Mesendoderm (in vitro differentiated cells): ENCODE measurements at places on chromosomes 5 and 9.
A peak's percentile ranks its signal among the peaks of the same experiment; 100 is the strongest.

GRCh38 chr9:20504930-20505329 is 117.4 kb downstream of the MLLT3 start:
- H3K27me3 ChIP-seq, result no peaks in the 10 kb centered on the region
- H3K4me3 ChIP-seq, result no peak overlapping the region
- H3K27ac ChIP-seq, result no peak overlapping the region
- H3K4me1 ChIP-seq, result no peaks in the 10 kb centered on the region
- DNase-seq, result no peak

DNA sequence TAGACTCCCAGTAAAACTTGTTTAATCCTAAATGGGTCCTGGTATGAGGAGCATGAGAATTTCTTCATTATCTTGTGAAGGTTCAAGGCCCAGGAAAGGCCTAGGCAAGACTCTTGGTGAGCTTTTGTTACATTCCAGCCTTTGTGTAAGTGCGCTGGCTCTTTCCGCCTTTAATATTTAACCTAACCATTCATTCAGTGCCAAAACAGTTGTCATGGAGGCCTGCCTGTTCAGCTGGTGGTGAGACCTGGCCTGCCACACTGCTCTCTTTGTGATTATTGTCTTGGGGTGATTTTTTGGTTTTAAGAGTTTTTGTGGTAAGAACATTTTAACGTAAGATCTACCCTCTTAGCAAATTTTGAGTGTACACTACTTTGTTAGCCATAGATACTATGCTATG is 127.5 kb upstream of the WWC1 start:
- H3K4me3 ChIP-seq, result no peak overlapping the region
- peaks cover 2% of the 10 kb centered on the region for H3K4me1 ChIP-seq
- H3K27me3 ChIP-seq, result no peaks in the 10 kb centered on the region
- H3K27ac ChIP-seq, result no peak overlapping the region

GRCh38 chr5:99004960-99005359 is 76.2 kb upstream of the CHD1 start:
- no peaks in the 10 kb centered on the region for H3K4me1 ChIP-seq
- no peak overlapping the region for H3K27ac ChIP-seq
- DNase-seq, result no peak
- H3K27me3 ChIP-seq, result no peaks in the 10 kb centered on the region
- H3K4me3 ChIP-seq, result no peak overlapping the region

GRCh38 chr9:112174222-112174964 is 704 bp downstream of the SUSD1 start:
- peaks cover 2% of the 10 kb centered on the region for H3K4me1 ChIP-seq
- no peaks in the 10 kb centered on the region for H3K36me3 ChIP-seq
- H3K27me3 ChIP-seq, result no peaks in the 10 kb centered on the region
- peak overlapping the region; percentile 45 for H3K27ac ChIP-seq

GRCh38 chr5:61051267-61051666 is 106.3 kb downstream of the NDUFAF2 start:
- peak; percentile 47 for DNase-seq
- H3K4me1 ChIP-seq, result no peaks in the 10 kb centered on the region
- H3K27ac ChIP-seq, result no peak overlapping the region
- no peaks in the 10 kb centered on the region for H3K36me3 ChIP-seq
- H3K27me3 ChIP-seq, result no peaks in the 10 kb centered on the region

DNA sequence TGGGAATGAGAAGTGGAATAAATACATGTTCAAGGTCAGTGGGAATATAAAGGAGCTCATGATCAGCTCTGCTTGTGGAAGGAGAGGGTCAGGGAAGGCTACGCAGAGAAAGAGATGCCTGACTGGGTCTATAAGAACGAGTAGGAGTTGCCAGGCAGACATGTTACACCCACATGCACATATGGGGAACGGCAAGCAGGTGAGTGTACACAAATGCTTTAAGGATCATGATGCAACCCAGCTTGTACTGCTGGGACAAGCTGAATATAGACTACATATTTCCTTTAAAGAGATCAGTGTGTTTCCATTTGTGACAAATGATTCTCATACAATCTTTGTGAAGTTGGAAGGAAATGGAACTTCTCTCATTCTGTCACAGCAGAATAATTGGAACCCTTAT is 141.7 kb downstream of the SPOCK1 start:
- no peak overlapping the region for H3K4me3 ChIP-seq
- no peak overlapping the region for H3K27ac ChIP-seq
- no peaks in the 10 kb centered on the region for H3K27me3 ChIP-seq
- no peaks in the 10 kb centered on the region for H3K4me1 ChIP-seq
- DNase-seq, result no peak

DNA sequence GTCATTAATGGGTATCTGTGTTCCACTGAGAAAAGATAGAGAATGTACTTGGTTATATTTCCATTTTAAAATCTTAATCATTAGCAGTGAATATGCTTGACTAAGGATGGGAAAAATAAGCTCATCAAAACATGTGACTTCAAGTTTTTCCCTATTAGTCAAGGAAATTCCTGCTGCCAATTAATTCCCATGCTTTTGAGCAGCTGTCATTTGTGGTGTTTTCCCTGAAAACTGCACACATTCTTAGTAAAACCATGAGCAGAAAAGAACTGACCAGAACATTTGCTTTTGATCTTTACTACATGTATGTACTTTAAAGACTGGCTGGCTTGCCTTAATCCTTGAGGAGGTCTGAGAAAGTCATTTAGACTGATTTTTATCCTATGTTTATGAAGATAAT is 75.2 kb downstream of the AOPEP start:
- H3K4me3 ChIP-seq, result no peak overlapping the region
- no peaks in the 10 kb centered on the region for H3K36me3 ChIP-seq
- no peak for DNase-seq
- no peaks in the 10 kb centered on the region for H3K4me1 ChIP-seq
- no peaks in the 10 kb centered on the region for H3K27me3 ChIP-seq
- H3K27ac ChIP-seq, result no peak overlapping the region

- H3K27ac ChIP-seq, result no peak overlapping the region
- no peaks in the 10 kb centered on the region for H3K36me3 ChIP-seq
- DNase-seq, result no peak
- no peaks in the 10 kb centered on the region for H3K4me1 ChIP-seq
- H3K27me3 ChIP-seq, result no peaks in the 10 kb centered on the region
Measured at GRCh38 chr9:16331031-16331430, 539.4 kb downstream of the BNC2 start.

DNA sequence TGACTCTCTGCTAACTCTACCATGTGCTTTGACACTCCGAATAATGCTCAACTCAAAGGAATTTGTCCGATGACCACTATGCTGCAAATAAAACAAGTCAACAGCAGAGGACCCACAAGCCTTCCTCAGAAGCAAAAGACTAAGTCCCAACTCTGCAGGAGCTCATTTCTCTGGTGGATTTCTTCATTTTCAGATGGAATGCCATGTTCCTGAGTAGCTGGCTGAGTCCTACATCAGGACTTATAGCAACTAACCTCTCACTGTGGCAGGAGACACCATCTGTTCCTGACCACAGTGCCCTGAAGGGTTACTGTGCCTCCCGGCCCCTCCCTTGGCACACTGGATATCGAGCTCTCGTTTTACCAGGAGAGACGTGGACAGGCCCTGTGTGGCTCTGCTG is 20.8 kb downstream of the LHFPL2 start:
- peaks cover 32% of the 10 kb centered on the region for H3K4me1 ChIP-seq
- H3K36me3 ChIP-seq, result no peaks in the 10 kb centered on the region
- no peak overlapping the region for H3K27ac ChIP-seq
- H3K4me3 ChIP-seq, result no peak overlapping the region

DNA sequence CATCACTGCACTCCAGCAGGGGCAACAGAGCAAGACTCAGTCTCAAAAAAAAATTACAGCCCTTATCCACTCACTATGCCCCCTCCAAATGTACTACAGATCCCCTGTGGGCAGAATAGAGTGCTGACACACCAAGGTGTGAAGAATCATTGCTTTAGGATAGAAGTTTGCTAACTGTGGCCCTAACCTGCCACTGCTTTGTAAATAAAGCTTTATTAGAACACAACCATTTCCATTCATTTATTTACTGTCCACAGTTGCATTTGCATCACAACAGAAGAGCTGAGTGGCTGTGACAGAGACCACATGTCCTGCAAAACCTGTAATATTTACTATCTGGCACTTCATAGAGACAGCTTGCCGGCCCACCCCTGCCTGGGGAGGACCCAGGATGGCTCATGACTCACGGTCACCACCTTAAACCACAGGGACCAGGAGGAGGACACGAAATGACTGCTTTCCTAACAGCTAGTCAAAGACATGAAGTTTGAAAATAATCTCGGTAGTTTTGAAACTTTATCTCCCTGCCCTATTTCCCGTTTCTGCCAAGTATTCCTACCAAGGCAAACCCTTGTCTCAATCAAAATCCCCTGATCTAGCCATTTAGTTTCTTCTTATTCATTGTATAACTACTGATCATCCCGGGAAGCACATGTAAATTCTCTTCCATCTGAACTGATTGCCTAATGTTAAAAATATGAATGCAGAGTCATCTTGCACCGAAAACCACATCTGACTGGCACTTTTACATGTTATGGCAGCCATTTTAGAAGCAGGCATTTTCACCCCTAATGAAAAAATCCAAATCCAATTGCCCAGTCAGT is 206.1 kb downstream of the SLIT3 start:
- no peaks in the 10 kb centered on the region for H3K36me3 ChIP-seq
- no peak overlapping the region for H3K4me3 ChIP-seq
- no peaks in the 10 kb centered on the region for H3K27me3 ChIP-seq
- DNase-seq, result no peak
- no peak overlapping the region for H3K27ac ChIP-seq
- H3K4me1 ChIP-seq, result no peaks in the 10 kb centered on the region

- H3K36me3 ChIP-seq, result no peaks in the 10 kb centered on the region
- H3K4me1 ChIP-seq, result peaks cover 2% of the 10 kb centered on the region
- peak; percentile 78 for DNase-seq
- no peak within 1 kb of the TSS for H3K27ac ChIP-seq
Measured at GRCh38 chr5:146878476-146879172, at the start of gene PPP2R2B. TSS of gene PPP2R2B (minus strand) at chr5:146878757.

- H3K27ac ChIP-seq, result no peak overlapping the region
- peaks cover 9% of the 10 kb centered on the region for H3K27me3 ChIP-seq
- peak overlapping the region; percentile 29 for H3K4me3 ChIP-seq
- DNase-seq, result peak; percentile 41
Measured at GRCh38 chr5:132776131-132776937, 705 bp downstream of the SEPTIN8 start.

GRCh38 chr5:160470437-160471361 is 49.0 kb downstream of the PTTG1 start:
- H3K4me3 ChIP-seq, result no peak overlapping the region
- no peaks in the 10 kb centered on the region for H3K27me3 ChIP-seq
- DNase-seq, result no peak
- no peaks in the 10 kb centered on the region for H3K4me1 ChIP-seq
- no peaks in the 10 kb centered on the region for H3K36me3 ChIP-seq

DNA sequence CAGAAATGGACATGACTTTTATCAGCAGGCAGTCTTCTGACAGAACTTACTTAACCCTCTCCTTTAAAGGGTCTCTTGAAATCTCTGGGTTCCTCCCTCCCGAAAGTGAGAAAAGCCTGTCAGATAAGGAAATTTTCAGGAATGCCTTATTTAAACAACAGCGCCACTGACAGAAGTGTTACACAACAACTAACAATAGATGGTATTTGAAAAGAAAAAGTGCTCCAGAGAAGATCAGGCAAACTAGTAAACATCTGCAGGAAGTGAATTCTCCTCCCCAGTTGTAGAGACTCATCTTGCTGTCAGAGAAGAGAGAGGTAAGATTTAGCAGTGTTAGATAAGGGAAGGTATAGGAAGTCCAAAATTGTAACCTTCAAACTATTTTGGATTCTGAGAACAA is 107.2 kb upstream of the NFIL3 start:
- peak; percentile 89 for DNase-seq
- no peak overlapping the region for H3K4me3 ChIP-seq

- no peak for DNase-seq
- H3K27ac ChIP-seq, result no peak overlapping the region
- H3K4me3 ChIP-seq, result no peak overlapping the region
- no peaks in the 10 kb centered on the region for H3K36me3 ChIP-seq
- no peaks in the 10 kb centered on the region for H3K4me1 ChIP-seq
Measured at GRCh38 chr5:84370176-84370575, 14.5 kb downstream of the EDIL3 start.

GRCh38 chr9:72173080-72173479 is 23.8 kb downstream of the GDA start:
- no peaks in the 10 kb centered on the region for H3K4me1 ChIP-seq
- no peaks in the 10 kb centered on the region for H3K36me3 ChIP-seq
- H3K27me3 ChIP-seq, result no peaks in the 10 kb centered on the region
- DNase-seq, result no peak
- no peak overlapping the region for H3K4me3 ChIP-seq

GRCh38 chr5:115796656-115797055 is 19.8 kb downstream of the CDO1 start:
- H3K27me3 ChIP-seq, result no peaks in the 10 kb centered on the region
- no peak overlapping the region for H3K27ac ChIP-seq
- DNase-seq, result no peak
- no peak overlapping the region for H3K4me3 ChIP-seq
- H3K36me3 ChIP-seq, result no peaks in the 10 kb centered on the region
- no peaks in the 10 kb centered on the region for H3K4me1 ChIP-seq

DNA sequence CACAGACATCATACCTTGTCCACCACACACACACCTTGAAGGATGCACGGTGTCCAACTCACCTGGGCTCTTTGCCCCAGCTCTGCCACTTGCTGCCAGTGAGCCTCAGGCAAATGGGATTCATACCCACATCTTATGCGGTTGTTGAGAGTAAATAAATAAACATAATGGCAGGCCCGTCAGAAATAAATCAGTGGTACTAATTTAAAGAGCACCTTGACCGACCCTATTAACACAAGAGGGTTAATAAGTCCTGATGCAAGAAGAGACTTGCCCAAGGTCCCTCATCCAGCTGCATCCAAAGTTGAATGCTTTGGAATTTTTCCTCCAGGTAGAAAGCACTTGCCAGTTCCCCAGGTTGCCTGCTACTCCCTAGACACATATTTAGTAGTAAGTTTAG is 11.6 kb upstream of the AKNA start:
- H3K4me1 ChIP-seq, result no peaks in the 10 kb centered on the region
- no peak overlapping the region for H3K27ac ChIP-seq
- H3K36me3 ChIP-seq, result no peaks in the 10 kb centered on the region
- no peak for DNase-seq
- no peak overlapping the region for H3K4me3 ChIP-seq

DNA sequence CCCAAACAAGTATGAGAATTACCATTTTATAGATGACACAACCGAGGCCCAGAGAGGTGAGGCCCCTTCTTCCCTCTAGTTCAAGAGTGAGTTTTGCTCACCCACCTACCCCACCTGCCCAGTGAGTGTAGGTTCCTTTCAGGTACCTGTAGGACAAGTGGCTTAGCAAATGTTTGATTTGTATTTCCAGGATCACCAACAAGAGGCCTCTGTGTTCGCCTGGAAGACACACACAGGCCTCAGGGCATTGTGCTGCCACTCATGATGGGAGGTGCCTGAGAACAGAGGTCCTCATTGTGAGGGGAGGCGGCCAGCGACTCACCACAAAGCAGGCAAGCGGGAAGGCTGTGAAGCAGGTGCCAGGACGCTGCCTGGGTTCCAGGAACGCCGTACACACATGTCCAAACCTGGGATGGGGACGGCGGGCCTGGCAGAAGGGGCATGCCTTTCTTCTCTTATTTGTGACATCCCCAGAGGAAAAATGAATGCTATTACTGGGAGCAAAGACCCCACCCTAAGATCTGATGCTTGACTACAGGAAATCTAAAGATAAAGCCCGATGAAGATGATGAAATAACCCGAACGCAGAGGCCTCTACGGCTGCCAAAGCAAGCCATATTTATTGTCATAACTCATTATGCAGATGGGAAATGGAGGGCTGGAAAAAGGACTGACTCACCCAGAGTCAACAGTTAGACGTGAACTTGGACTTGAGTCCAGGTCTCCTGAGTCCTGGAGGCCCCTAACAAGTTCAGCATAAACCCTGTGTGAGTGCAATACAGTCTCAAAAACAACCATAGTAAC is 60.2 kb upstream of the SLC25A51 start:
- peaks cover 4% of the 10 kb centered on the region for H3K36me3 ChIP-seq
- no peaks in the 10 kb centered on the region for H3K4me1 ChIP-seq
- H3K27ac ChIP-seq, result no peak overlapping the region
